Lung microvascular endothelial cell (primary cell): ENCODE measurements at places on chromosomes 5 and 9.

DNA sequence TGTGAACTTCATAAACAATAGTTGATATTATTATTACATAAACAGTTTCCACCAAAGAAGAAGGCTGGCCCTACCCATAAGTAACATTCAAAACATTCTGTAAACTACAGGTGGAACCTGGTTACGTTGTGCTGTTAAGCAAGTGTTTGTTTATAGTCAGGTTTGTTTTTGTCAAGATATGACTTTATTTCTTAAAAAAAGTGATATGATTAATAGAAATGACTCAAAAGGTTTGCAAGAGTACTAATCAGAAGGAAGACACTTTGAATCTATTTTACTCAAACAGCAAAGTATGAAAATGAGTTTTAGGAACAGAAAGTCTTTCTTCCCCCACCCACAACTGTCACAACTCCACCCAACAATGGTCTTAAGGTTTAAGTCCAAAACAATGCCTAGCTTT lies 220.8 kb downstream of the PLK2 start:
- DNase-seq: no peak

DNA sequence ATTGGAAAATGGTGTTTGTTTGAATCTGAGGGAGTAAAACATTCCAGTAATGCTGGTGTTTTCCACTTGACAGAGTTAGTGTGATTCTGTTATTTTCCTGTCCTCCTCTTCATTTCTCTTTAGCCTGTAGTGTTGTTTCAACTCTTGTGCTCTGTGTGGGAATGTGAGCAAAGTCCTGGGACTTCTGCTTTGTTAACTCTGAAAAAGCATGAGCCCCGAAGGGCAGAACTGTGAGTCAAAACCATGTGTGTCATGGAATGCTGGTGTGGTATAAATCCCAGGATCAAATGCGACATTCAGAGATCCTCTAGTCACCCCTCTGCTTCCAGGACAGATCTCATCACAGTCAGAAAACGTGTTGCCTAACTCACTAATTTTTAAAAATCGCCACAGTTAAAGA lies 8.9 kb downstream of the F2R start:
- peak; percentile 36 for DNase-seq

GRCh38 chr5:14038341-14038959 lies 94.0 kb upstream of the DNAH5 start:
- peak; percentile 90 for DNase-seq

- DNase-seq: peak; percentile 61
Measured at GRCh38 chr5:58629271-58630159, 46.6 kb downstream of the RAB3C start.

DNA sequence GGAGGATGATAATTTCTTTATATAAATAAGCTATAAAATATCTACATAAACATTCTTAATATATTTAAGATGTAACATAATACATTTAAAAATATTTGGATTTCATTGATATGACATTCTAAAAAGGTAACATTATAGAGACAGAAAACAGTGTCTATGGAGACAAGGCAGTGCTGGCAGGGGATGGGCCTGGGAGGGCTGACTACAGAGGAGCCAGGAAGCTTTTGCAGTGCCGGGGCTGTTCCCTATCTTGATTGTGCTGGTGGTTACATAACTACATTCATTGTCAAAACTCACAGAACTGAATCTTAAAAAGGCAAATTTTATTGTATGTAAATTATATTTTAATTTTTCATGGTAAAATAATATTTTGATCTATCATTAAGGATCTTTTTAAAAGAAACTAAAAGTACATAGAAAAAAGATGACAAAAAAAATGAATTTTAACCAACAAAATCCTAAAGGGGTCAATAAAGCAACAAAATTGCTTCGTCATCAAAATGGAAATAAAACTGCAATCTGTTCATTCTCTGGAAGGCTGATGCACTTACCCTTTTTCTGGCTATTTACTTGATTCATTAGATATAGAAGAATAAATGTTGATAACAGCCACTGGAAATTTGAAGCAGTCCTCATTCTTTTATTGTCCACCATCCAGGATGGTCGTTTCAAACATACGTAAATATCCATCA lies 26.3 kb downstream of the LIFR start:
- no peak for DNase-seq

- no peak for DNase-seq
Measured at GRCh38 chr9:15370466-15371447, 51.9 kb upstream of the SNAPC3 start.

DNA sequence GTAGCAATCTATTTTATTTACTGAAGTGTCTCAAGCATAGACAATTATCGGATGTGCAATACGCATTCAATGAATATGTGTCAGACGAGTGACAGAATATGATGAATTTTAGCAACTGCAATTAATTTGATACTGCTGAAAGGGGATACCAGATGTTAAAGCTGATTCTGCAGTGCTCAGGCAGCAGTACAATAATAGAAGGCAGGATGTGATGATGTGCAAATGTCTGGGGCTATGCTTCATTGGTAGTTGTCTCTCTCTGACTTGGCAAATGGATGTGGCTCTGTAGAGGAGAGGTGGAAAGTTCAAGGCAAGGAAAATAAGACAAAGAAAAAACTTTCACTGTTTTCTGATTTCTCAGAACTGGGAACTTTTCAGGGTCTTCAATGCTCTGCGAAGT lies 721.2 kb downstream of the CDH18 start:
- no peak for DNase-seq

GRCh38 chr5:41232797-41233196 lies 19.5 kb upstream of the C6 start:
- no peak for DNase-seq

- peak; percentile 96 for DNase-seq
Measured at GRCh38 chr5:43008363-43009153, 31.6 kb downstream of the ANXA2R start.

GRCh38 chr5:78287833-78288232 lies 6.7 kb downstream of the AP3B1 start:
- peak; percentile 81 for DNase-seq

GRCh38 chr9:122402403-122402871 lies 31.6 kb downstream of the PTGS1 start:
- DNase-seq: peak; percentile 98

DNA sequence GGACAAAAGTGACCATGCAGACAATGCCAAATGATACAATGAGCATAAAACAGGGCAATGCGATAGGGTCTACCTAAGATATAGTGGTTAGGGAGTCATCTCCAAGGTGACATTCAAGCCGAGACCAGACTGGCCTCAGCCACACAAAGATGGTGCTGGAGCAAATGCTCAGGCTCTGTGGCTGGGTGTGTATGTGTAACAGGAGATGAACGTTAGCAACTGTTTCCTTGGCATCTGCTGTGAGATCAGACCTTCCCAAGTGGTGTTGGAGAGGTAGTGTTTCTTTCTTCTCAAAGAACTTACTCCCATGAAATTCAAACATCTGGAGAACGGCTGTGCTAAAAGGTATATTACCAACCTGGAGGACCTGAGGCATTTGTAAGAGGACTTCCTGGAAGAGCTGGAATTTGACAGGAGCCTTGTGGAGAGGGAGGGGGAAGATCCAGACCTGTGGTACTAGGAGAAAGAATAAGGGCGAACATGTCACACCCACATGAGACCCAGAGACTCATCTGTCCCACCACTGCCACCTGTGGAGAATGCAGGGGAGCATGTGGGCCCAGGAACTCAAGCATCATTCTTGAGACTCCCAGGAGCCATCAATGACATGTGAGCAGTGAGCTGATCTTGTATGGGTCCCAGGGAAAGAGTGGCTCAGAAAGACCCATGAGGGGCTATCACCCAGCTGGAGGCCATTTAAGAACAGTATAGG lies 21.4 kb upstream of the ANXA6 start:
- no peak for DNase-seq

DNA sequence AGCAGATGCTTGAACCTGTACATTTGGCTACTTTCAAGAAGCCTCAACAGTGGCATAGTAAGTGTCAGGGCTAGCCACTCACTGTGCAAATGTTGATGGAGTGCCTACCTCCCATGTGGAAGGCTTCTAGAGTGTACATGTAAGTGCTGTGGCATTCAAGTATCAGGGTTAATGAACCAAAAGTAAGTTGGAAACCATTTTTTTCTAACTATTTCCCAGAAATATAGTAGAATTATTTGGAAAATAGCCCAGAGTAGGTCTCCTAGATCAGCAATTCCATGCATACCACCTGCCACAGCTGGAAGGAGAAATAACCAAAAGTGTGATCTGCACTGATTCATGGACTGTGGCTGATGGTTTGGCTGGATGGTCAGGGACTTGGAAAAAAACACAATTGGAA lies 53.3 kb downstream of the FOXD1 start:
- no peak for DNase-seq

DNA sequence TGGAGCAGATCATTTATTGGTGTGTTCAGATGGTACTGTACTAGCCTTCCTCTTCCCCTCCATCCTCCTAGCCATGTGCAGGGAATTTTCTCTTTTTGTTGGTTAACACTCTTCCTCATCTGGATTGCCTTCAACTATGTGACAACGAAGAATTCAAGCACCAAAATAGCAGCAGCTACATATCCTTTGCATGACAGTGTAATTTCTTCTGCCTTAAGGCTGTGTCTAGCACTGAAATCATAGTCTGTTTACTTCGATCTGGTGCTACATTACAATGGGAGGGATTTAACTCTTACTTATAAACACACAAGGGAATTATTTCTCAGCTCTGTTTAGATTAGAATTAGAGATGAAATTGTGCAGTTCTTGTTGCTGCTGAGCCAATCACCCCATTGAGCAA lies 260.4 kb downstream of the ARL15 start:
- DNase-seq: no peak

GRCh38 chr5:34053133-34053532 lies 10.1 kb upstream of the C1QTNF3 start:
- no peak for DNase-seq

- no peak for DNase-seq
Measured at GRCh38 chr5:23405316-23406068, 101.9 kb upstream of the PRDM9 start.

DNA sequence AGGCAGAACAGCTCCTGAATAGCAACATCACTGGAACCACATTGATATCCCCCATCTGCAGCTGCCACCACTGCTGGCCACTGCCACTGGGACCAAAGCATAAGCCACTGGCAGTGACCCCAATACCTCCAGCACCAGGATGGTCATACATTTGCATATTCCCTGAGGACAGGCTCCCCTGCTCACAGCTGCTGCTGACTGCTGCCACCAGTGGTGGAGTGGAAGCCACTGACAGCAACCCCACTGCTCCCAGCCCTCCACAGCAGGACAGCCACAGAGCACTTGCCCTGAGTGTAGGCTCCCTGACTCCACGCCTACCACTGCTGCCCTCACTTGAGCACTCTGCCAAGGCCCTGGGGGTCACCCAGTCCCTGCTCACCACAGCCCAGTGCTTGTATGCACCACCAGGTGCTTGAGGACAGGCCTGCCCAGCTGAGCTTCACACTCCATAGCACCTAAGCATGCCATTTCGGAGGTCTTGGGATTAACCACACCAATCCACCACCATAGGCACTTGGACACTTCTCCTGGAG lies 327.4 kb upstream of the RPS23 start:
- no peak for DNase-seq
